Adrenal gland (tissue), 19 donors: ENCODE measurements at places on chromosomes 1 and 21. TPM values are rescaled to one million over a fixed set of nuclear protein-coding genes. Genes with fewer than 3 reads are reported as not detected.

CDC42 gene
- total RNA-seq: 230 TPM

GJB3 gene
- total RNA-seq: 0.11 TPM

MIXL1 gene
- total RNA-seq: not detected

- H3K4me1 ChIP-seq: no peaks in the 10 kb centered on the region
- no peak for DNase-seq
- no peak overlapping the region for H3K27ac ChIP-seq
- no peak overlapping the region for H3K4me3 ChIP-seq
These were observed 36.7 kb downstream of the CRB1 start for GRCh38 chr1:197304638-197305200.

C1QB gene
- total RNA-seq: 1,357 TPM

- no peaks in the 10 kb centered on the region for H3K27me3 ChIP-seq
- H3K36me3 ChIP-seq: no peaks in the 10 kb centered on the region
- no peak for DNase-seq
- H3K27ac ChIP-seq: no peak overlapping the region
- H3K4me1 ChIP-seq: peaks cover 20% of the 10 kb centered on the region
These were observed 54.0 kb downstream of the AKT3 start for GRCh38 chr1:243796016-243796415.

GRCh38 chr1:50812346-50812745 lies 147.7 kb downstream of the FAF1 start:
- no peak overlapping the region for H3K4me3 ChIP-seq
- no peaks in the 10 kb centered on the region for H3K36me3 ChIP-seq
- no peaks in the 10 kb centered on the region for H3K4me1 ChIP-seq
- no peak for DNase-seq
- H3K27ac ChIP-seq: no peak overlapping the region

GOLT1A gene
- not detected for total RNA-seq

ACTN2 gene
- 0.91 TPM for total RNA-seq

DNA sequence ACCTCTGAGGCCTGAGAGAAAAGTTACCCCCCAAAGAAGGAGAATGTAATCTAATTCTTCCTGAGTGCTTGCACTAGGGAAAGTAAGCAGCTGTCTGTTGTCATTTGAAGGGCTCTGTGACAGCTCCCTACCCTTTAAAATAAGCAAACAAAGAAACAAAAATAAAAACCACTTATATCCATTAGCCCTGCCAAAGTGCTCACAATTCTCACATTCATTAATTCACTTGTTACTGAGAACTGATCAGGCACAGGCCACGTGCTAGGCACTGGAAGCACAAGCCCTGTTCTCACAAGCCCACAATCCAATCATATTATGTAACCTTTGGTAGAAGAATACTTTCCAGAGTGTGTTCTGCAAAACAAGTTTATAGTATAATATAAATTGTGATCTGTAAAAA lies 199.4 kb downstream of the ZC3H11B start:
- no peaks in the 10 kb centered on the region for H3K4me1 ChIP-seq
- DNase-seq: no peak
- no peak overlapping the region for H3K27ac ChIP-seq

DNA sequence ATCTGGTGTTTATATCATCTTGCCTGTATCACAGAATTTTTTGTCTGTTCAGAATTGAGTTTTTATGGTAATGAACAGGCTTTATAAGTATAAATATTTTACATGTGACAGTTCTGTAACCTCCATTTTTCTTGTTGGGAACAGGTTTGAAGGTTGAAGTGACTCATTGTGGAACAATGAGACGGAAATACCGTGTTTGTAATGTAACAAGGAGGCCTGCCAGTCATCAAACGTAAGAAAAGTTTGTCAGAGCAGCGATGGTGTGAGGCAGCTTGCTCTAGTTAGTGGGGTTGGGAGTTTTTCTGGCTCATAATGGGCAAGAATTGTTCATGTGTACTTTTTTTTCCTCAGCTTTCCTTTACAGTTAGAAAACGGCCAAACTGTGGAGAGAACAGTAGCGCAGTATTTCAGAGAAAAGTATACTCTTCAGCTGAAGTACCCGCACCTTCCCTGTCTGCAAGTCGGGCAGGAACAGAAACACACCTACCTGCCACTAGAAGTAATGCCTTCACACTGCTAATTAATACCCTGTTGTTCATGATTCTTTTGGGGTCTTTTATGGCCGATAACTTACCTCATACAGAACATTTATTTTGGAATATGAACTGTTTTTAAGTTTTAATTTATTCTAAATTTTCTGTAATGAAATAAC lies 75.2 kb upstream of the TEKT2 start:
- H3K27me3 ChIP-seq: no peaks in the 10 kb centered on the region
- peak; percentile 36 for DNase-seq
- no peak overlapping the region for H3K4me3 ChIP-seq
- H3K4me1 ChIP-seq: no peaks in the 10 kb centered on the region

GRCh38 chr1:151266821-151267220 lies 12.3 kb downstream of the PSMD4 start:
- no peaks in the 10 kb centered on the region for H3K36me3 ChIP-seq
- H3K4me3 ChIP-seq: no peak overlapping the region
- H3K27me3 ChIP-seq: no peaks in the 10 kb centered on the region
- DNase-seq: no peak
- no peak overlapping the region for H3K27ac ChIP-seq

RCSD1 gene
- 8.5 TPM for total RNA-seq

DNA sequence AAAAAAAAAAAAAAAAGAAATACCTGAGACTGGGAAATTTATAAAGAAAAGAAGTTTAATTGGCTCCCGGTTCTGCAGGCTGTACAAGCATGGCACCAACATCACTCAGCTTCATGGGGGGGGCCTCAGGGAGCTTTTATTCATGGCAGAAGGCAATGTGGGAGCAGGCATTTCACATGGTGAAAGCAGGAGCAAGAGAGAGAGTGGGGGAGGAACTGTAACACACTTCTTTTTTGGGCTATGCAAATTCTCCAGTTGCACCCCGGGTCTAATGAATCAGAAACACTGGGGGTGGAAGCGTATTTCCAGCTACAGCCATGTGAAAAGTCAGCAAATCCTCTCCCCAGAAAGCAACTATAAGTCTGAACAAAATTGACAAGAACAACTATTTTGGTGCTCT lies 11.8 kb upstream of the SOD1 start:
- H3K27me3 ChIP-seq: no peaks in the 10 kb centered on the region
- H3K36me3 ChIP-seq: no peaks in the 10 kb centered on the region
- H3K27ac ChIP-seq: no peak overlapping the region
- DNase-seq: no peak
- no peaks in the 10 kb centered on the region for H3K4me1 ChIP-seq

ANXA9 gene
- 3.2 TPM for total RNA-seq

DNA sequence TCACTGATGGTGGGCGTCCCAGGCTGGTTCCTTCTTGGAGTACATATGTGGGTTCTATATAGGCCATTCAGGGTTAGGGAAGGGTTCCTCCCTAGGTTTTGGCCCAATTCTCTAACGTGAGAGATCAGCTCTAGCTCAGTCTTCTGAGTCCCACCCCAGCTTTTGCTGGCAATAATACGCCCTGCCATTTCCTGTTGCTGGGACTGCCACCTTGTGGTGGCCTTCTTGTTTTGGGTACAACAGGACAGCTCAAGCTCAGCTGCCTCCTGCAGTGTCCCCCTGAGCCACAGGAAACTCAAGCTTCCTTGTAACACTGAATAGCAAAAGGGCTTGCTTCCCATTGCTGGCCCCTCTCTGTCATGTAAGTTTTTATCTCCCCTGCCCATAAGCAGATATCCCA lies 77.8 kb downstream of the BACH1 start:
- no peaks in the 10 kb centered on the region for H3K4me1 ChIP-seq
- H3K27ac ChIP-seq: no peak overlapping the region
- H3K4me3 ChIP-seq: no peak overlapping the region
- no peaks in the 10 kb centered on the region for H3K36me3 ChIP-seq
- DNase-seq: peak; percentile 42

IFI44L gene
- 28.6 TPM for total RNA-seq

GRCh38 chr1:4736254-4736653 lies 81.8 kb downstream of the AJAP1 start:
- no peaks in the 10 kb centered on the region for H3K27me3 ChIP-seq
- H3K27ac ChIP-seq: no peak overlapping the region
- H3K36me3 ChIP-seq: no peaks in the 10 kb centered on the region
- DNase-seq: no peak
- no peak overlapping the region for H3K4me3 ChIP-seq

GRCh38 chr1:53739109-53739681 lies at the start of gene GLIS1:
GLIS1 (minus strand) TSS chr1:53739164; CDS start chr1:53738064, 1,100 bp downstream.
- H3K36me3 ChIP-seq: no peaks in the 10 kb centered on the region
- H3K27ac ChIP-seq: no peak within 1 kb of the TSS
- no peaks in the 10 kb centered on the region for H3K4me1 ChIP-seq
- DNase-seq: peak; percentile 64

MAP3K7CL gene
- total RNA-seq: 24.4 TPM

GRCh38 chr1:36751525-36751924 lies 268.8 kb upstream of the CSF3R start:
- no peaks in the 10 kb centered on the region for H3K36me3 ChIP-seq
- peaks cover 2% of the 10 kb centered on the region for H3K27me3 ChIP-seq
- no peak for DNase-seq

DNA sequence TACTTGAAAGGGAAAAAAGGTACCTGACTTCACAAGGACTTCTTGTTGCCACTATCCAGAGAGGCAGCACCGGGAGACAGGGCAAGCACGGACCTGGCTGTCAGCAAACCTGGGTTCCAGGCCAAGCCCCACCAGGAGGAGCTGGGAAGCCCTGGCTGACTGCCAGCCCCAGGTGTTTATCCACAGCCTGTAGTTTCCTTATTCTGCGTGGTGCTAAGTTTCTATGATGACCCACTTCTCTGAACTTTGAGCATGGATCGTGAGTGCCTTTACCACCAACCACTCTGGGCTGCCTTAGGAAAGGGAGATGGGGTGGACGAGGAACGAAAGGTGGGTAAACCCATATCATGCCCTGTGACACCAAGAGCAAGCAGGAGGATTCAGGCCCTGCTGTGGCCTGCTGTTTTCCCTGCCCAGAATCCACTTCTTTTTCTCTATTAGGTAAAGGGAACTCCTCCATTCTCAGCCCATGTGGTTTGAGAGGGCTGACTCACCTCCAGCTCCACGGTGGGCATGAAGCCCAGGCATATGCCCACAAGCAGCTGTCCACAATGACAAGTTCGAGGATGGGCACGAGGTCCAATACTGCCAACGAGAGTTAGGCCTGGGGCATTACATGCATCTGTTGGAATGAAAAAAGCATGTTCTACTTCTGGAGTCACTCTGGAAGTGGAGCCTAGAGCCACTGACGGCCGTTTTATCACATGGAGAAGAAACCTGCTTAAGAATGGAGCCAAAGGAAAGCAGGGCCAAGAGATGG lies 20.3 kb downstream of the TSPAN2 start:
- no peaks in the 10 kb centered on the region for H3K4me1 ChIP-seq
- DNase-seq: no peak
- no peak overlapping the region for H3K4me3 ChIP-seq
- no peaks in the 10 kb centered on the region for H3K36me3 ChIP-seq
- H3K27me3 ChIP-seq: no peaks in the 10 kb centered on the region

DNA sequence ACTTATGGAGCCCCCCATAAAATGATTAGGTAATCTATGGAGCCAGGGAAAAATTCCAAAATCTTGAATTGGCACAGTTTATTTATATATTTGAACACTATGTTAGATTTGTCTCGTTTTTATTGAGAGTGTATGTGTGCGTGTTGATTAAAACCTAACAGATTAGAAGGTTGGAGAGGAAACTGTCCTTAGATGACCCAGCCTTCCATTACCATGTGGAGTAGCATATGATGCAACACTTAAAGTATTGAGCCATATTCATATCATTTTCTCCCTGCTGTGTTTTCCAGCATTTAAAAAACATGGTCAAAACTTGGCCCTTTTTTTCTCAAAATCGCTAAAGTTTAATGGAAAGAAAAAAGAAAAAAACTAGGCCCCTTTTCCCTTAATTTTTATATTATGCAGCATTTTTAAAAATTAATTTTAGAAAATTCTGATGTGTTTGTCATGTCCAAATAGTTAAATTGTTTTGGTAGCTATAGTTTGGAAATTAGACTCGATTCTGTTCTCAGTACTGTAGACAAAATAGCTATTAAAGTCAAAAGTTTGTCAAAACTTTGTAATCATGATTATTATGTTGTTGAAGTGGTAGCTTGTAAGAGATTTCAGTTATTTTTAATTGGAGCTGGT lies 2.3 kb downstream of the LRRC8D start:
- H3K4me3 ChIP-seq: no peak overlapping the region
- H3K4me1 ChIP-seq: peaks cover 19% of the 10 kb centered on the region
- no peaks in the 10 kb centered on the region for H3K36me3 ChIP-seq
- DNase-seq: no peak
- no peak overlapping the region for H3K27ac ChIP-seq

DNA sequence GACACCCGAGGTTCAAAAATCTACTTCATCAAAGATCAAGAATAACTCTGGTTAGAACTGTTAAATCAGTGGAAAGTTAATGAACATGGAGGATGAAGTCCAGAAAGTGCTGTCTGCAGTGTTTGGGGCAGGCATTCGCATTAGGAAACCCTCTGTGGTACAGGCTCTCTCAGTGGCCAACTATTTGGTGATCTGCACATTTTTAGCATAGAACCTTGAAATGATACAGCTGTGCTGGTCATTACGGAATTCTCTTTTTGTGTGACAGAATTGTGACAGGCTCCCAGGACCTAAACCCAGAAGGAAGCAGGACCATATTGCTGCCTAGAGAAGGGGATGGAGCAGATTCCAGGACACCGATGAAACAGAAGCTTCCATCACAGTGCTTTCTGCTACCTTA lies 89.0 kb downstream of the SLC45A1 start:
- no peaks in the 10 kb centered on the region for H3K27me3 ChIP-seq
- DNase-seq: no peak
- H3K4me1 ChIP-seq: peaks cover 52% of the 10 kb centered on the region
- H3K4me3 ChIP-seq: no peak overlapping the region

ZNF683 gene
- total RNA-seq: not detected

LDLRAD1 gene
- total RNA-seq: 2.9 TPM

SERTAD4 gene
- total RNA-seq: 0.04 TPM

- no peak for DNase-seq
- H3K4me3 ChIP-seq: no peak overlapping the region
- no peak overlapping the region for H3K27ac ChIP-seq
- H3K4me1 ChIP-seq: no peaks in the 10 kb centered on the region
These were observed 122.7 kb downstream of the CCDC185 start for GRCh38 chr1:223515926-223516325.

DNA sequence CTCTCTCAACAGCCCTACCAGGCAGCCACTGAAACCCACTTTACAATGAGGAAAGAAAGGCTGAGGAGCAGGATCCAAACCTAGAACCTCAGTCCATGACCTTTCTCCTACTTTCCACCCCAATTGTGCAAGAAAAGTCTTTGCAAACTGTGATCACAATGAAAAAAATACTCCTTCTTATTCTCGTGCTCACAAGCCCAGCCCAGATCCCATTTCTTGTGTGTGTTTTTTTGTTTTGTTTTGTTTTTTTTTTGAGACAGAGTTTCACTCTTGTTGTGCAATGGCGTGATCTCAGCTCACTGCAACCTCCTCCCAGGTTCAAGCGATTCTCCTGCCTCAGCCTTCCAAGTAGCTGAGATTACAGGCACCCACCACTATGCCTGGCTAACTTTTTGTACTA lies 97.7 kb downstream of the CRYAA start:
- no peaks in the 10 kb centered on the region for H3K36me3 ChIP-seq
- no peaks in the 10 kb centered on the region for H3K27me3 ChIP-seq
- H3K4me1 ChIP-seq: no peaks in the 10 kb centered on the region
- H3K4me3 ChIP-seq: no peak overlapping the region
- peak overlapping the region; percentile 1 for H3K27ac ChIP-seq

GJA8 gene
- not detected for total RNA-seq

KRTAP7-1 gene
- not detected for total RNA-seq

- DNase-seq: peak; percentile 91
- H3K36me3 ChIP-seq: no peaks in the 10 kb centered on the region
- H3K27me3 ChIP-seq: no peaks in the 10 kb centered on the region
- peaks cover 63% of the 10 kb centered on the region for H3K4me1 ChIP-seq
These were observed at the start of gene KIAA0319L for GRCh38 chr1:35557118-35557610. KIAA0319L (minus strand) TSS chr1:35557403; CDS start chr1:35554491, 2,912 bp downstream.

GRCh38 chr1:100458661-100459357 lies 79.1 kb upstream of the GPR88 start:
- DNase-seq: no peak
- H3K27ac ChIP-seq: no peak overlapping the region
- no peak overlapping the region for H3K4me3 ChIP-seq
- H3K36me3 ChIP-seq: no peaks in the 10 kb centered on the region
- H3K27me3 ChIP-seq: no peaks in the 10 kb centered on the region
